ENCODE measurements at places on chromosomes 3 and 15.

DNA sequence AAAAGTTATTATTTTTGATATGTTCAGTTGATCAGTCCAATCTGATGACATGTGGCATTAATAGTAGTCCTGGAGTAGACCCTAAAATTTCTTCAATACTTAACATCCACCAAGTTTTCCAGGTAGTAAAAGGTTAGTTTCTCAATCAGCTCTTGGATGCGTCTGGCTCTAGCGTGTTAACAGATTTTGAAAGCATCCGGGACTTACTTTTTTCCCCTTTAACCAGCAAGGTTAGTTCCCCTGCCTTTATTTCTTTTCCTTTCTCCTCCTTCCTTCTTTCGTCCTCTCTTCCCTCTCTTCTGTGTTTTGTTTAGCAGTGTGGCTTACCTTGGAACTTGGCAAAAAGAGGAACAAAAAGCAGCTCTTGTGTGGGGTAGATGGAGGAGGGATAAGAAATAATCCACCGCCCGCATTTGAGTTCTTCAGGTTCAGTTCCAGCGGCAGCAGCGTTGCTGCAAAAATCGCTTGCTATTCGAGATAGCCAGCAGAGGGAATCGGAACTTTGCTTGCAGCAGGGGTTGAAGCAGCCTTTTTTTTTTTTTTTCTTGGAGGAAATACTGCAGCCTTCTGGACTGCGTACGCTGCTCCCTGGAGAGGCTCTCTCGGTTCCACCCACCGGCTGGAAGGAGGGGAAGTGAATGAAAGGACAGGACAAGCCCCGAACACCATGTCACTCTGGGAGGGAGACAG lies at the start of gene RBMS3:
TSS of gene RBMS3 (plus strand) at position 668 of the 690 bp plus-strand sequence.
- no peak for DNase-seq

DNA sequence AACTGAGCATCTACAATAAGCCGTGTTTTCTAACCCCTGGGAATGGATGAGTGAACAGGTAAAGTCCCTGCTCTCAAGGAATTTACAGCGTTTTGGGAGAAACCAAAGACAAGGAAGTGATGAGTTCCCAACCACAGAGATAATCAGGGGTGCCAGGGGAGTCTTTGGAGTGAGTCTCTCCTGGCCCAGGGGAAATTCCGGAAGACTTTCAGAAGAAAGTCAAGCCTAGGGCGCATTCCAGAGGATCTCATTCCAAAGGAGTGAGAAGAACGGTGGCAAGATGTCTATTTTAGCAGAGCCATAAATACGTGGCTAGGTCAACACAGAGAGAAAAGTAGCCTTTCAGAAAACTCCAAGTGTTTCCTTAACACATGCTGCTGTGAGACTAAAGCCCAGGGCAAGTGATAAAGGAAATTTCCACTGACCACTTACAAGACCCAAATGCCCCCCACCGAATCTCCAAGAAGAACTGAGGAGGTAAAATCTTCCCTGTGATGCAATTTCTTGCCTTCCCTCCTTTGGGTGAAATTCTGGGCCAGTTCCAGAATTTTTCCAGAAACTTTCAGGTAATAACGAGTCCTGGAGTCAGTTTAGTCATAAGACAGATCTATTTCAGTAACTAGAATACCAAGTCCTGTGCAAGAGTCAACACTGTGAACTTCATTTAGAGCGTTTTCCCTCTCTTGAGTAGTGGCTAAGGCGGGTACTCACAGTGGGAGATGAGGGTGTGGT lies 437.4 kb downstream of the NR2F2 start:
- DNase-seq, result no peak

DNA sequence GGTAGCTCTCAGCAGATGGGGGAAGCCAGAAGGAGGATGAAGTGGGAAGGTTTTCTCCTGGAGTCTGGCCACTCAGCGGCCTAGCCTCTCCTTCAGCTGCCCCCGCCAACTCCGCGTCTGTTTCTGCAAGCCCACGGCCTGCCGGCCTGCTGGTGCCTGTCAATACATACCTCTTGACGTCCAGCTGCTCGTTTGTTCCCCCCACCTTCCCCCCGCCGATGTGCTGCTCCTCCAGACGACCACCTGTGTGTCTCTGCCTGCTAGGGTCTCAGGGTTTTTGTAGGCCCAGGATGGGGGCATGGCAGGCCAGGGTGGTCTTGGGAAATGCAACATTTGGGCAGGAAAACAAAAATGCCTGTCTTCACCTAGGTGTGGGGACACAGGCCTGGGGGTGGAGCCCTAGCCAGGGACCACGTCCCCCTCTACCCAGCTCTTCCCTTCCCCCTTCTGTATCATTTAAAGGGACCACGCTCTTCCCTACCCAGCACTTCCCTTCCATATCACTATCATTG lies 137.8 kb downstream of the ALCAM start:
- DNase-seq, result no peak

GRCh38 chr3:140927279-140928069 lies 14.2 kb upstream of the SLC25A36 start:
- DNase-seq, result no peak

DNA sequence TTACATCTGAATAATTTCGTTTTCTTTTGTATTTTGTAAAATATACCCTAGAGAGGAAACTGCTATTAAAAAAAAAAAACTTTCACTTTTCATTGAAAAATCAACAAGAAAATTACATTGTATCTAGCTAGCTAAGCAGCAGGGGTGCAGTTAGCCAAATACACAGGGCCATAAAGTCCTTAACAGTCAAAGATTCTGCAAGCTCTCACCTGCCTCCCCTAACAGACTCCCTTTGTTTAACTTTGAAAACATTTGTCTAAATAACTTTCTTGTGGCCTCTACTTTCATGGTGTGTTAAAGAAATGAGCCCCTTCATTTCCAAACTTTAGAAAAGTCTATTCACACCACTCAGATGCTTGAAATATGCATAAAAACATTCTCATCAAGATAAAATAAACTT lies 23.3 kb downstream of the CBLB start:
- DNase-seq, result no peak

DNA sequence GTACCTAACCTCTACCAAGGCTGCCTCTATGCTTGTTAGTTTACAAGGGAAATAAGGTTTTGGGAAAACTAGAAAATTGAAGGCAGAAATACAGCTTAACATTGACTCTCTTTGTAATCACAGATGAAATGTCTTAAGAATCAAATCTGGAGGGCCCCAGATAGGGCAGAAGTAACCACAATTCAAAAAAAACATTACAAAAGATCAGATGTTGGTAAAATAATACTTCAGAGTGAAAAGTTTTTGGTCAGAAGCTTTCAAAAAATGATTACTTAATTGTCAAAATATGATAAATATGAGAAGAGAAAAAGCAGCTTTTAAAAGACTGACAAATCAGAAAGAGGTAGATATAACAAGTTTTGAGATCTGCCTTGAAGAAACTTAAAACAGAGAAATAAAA lies 425.1 kb upstream of the NECTIN3 start:
- DNase-seq, result no peak

DNA sequence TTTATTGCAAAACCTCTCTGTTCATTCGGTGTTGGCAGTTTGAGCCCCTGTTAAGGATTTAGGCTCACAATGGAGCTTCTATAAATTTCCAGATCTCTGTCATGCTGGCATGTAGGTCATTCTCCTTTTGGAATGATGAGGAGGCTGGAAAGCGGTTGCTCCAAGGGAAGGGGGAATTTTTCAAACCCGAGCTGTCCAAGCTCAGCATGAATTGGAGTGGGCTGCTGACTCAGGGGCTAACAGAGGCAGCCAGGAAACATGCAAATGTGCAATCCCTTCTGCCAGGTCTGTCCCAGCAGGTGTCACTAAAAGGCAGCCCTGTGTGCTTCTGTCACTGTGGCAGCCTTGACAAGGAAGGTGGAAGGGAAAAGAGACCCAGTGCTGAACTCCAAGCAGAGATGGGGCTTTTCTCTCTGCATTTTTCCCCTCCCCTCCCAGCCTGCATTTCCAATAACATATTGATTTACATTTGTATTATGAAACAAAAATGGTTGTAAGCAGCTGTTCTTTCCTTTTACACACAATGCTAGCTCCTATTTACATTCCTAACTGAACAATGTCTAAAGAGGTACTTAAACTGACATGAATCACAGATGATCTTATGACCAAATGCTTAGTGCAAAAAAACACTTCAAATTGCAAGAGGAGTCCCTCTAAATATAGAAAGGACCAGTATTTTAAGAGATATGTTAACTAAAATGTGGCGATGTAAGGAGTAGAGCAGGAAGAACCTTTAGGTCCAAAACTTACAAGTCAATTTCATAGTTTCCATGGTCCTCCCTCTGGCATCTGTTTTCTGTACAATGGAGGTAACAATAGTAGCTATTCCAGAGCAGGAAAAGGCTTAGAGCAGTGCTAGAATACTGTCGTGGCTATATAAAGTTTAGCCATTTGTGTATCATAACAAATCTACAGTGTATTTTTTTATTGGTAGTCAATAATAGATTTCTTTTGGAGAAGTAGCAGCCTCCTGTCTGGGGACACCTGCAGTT lies 84.5 kb upstream of the ATP10A start:
- no peak for DNase-seq

GRCh38 chr3:73332558-73332957 lies 271.1 kb downstream of the EBLN2 start:
- DNase-seq, result no peak

- DNase-seq, result no peak
Measured at GRCh38 chr3:72520690-72521308, 327.4 kb downstream of the SHQ1 start.

DNA sequence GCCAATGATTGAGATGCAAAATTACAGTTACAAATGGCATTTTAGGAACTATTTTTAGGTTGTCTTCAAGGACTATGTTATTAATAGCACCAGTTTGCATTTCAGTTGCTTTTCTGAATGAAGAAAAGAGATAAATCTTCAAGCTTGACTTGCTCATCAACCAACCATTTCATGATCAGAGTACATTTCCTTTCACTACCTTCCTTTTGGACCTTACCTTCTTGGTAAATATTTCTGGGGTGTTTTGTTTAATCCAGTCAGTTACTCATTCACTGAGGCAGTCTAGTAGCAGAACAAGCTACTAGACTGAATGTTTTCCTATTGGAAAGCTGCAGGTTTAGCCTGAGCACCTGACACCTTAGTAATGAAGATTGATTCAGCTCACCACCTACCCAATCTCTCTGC lies 8.2 kb downstream of the SLC27A2 start:
- no peak for DNase-seq

GRCh38 chr3:195003006-195003892 lies 267.7 kb downstream of the XXYLT1 start:
- DNase-seq, result no peak

DNA sequence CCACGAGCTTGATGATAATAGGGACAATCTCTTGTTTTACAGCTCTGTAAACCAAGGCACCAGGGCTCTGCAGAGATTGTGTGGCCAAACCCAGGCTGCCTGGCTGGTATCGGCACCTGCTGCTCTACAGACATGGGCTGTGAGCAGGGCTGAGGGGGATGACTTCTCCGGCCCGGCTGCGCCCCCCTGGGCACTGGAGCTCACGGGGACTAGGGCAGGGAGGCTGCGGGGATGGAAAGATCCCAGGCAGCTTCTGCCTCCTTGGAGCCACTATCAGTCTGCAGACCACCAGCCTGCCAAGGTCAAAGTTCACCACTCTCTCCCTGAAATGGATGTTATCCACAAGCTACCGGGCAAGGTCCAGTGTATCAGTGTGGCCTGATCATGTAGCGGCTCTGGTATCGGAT lies 22.0 kb upstream of the PIGZ start:
- no peak for DNase-seq

DNA sequence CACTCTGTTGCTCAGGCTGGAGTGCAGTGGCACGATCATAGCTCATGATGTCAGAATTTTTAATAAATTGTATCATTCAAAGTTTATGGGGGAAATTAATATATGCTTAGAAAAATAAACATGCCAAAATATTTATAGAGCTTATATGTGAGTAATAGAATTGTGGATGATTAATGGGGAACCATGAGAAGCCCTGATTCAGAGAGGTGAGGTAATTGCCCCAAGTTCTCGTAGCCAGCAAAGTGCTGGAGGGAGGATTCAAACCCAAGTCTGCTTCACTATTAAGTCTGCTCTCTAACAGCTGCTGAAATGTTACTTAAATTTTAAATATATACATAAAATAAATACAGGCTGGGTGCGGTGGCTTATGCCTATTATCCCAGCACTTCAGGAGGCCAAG lies 26.2 kb upstream of the IGF2BP2 start:
- DNase-seq, result no peak

DNA sequence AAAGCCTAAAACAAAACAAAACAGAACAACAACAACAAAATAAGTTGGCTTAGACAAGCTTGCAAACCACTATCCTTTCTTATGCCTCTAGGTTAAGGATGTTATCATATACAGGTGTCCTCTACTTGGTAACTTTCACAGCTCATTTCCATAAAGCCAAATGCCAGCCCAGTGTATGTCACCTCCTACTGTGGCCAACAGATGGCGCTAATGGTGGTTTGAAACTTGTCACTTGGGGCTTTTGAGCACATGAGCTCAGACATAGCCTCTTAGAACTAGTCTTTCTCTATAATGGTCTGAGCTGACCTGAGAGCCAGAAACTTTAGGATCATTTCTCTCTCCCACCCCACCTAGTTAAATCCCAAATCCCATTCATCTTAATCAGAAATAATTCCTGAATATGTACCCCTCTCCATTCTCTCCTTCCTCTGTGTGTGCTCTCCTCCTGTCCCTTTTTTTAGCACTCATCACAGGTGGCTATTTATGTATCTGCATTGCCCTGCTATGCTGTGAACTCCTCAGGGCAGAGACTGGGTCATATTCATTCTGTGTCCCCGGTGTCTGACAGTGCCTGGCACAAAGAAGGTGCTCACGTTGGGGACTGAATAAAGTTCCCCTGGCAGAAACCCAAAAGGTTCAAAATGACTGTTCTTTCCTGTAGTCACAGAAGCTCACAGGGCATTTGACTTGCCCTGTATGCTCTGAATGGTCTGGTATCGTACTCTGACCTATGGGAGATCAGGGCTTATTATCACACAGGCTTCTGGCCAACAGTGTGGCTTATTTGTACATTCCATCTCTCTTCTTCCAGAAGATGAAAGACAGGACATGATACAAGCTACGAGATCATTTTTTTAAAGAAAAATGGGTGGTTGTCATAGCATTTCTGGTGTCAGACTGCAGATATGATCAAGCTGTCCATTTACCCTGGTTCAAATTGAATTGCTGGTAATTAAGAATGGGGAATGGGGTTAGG lies 319.3 kb upstream of the AZI2 start:
- peak; percentile 21 for DNase-seq

DNA sequence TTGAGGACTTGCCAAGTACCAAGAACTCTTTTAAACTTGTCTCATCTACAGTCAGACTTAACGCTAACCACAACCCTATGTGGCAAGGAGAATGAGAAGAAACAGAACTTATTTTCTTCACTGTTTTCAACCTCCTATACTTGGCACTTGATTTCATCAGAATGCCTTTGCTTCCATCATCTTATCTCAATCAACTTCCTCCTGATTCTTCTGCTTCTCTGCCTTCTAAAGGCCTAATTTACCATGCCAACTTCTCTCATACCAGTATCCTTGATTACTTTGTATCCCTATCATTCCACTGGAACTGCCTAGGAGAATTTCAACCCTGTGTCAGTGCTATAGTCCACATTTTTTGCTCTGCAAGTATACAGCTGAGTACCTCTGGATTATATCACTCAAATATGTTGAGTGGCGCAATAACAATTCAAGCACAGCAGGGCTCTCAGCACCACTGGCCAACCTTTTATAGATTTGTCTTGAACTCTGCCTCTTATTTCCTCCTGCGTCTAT lies 413.6 kb downstream of the ROBO1 start:
- no peak for DNase-seq
